RPMI8226 (cell line): ENCODE measurements at places on chromosomes 5 and 9.

- no peak for DNase-seq
Measured at GRCh38 chr5:180133551-180133950, 62.0 kb upstream of the RNF130 start.

DNA sequence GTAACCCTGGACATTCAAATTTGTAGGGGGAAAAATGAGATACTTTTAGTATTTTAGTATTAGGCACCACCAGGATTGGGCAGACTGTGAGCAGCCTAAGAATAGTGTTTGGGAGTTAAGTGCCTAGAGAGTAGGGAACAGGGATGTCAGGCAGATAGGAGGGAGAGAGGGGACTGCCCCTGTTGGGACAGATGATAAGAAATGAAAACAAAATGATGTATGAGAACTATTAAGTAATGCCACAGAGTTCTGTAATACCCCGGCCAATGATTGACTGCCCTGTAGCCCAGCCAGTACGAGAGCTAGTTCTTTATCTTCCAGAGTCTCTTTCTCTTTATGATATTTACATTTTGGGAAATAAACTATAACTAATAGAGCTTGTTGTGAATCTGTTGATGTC, 24.4 kb downstream of the ARHGAP26 start:
- DNase-seq: no peak

- DNase-seq: no peak
Measured at GRCh38 chr9:71620746-71621145, 147.6 kb downstream of the CEMIP2 start.

DNA sequence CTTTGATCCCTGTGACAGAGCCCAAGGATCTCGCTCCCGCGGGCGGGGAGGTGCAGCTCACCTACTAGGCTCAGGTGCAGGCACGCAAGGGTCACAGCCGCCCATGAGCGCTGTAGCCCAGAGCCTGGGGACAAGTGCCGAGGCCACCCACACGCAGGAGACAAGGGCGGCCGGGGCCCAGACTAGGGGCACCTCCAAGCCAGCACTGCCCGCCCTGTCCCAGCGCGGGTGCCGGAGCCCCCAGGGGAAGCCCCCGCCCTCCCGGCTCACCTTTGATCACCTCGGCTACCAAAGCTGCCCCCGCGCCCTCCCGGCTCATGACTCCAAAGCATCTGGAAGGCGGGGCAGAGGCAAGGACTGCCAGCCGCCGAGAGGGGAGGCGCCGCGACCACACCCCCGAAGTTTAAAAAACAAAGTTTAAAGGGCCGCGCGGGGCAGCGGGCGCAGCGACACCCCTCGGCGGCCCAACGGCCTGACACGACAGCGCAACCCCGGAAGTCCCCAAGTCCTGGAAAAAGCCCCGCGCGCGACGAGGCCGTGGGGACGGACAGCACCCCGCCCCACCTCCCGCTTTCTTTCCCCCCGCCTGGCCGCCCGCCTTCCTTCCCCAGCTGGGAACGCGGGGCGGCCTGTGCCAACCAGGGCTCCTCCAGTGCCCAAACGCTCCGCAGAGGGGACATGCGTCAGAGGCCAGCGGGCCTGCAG, 53.0 kb downstream of the CDC14B start:
- DNase-seq: peak; percentile 58

DNA sequence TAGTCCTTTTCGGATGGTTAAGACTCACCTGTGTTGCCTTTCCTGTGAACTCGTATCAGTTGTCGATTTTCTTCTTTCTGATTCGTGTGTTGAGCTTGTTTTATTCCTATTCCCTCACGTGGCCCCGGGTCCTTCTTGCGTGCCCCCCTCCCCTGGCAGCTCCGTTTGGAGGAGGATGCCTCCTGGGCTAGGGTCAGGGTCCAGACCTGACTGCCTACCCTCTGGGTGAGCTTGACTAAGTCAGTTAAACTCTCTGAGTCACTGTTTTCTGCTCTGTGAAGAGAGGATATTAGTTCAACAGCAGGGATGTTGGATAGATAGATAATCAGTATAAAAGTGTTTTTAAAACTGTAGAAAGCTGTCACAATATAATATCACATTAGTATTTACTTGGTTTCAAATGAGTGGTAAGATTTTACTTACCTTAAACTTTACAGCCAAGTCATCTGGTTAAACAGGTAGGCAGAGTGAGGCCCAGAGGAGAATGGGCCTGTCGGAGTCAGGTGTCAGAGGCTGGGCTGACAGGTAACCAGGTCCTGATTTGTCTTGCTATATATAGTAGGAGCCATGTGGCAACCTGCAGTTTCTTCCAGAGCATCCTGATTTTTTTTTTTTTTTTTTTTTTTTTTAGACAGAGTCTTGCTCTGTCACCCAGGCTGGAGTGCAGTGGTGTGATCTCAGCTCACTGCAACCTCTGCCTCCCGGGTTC, 24.2 kb downstream of the PPARGC1B start:
- no peak for DNase-seq

- DNase-seq: no peak
Measured at GRCh38 chr9:95070549-95071021, 246.9 kb downstream of the FANCC start.

GRCh38 chr5:131524431-131524830, 110.6 kb downstream of the RAPGEF6 start:
- DNase-seq: no peak
